ENCODE measurements at places on chromosomes 3 and 15.

DNA sequence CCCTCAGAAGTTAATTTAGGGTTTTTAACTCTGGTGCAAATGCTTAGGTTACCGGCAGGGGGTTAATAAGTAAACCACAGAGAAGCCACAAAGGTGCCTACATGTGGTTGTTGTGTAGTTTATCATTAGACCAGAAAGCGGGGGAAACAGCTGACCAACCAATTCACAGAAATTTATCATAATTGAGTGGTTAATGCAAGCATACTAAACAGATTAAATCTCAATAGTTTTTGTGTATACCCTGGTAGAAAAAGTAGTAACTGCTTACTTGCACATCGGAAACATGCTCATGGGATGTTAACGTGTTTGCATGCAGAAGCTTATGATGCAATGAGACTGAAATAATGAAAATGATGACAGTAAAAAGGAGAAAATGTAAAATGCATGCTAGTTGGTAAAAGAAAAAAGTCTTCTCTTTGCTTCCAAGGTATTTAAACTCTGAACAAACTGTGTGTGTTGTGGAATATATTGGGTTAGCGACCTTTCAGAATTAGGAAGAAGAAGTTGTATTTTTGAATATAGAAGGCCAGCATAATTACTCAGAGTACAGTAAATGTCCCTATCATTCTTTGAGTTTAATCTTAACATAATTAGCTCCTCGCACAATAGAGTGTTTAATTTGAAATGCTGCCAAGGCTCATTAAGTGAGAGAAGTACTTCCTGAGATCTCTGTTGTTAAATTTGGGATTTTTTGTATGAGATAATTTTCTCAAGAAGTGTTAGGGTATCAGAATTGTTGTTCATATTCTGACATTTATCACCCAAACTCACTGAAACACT lies 316.2 kb downstream of the PTPRG start:
- no peak for DNase-seq

DNA sequence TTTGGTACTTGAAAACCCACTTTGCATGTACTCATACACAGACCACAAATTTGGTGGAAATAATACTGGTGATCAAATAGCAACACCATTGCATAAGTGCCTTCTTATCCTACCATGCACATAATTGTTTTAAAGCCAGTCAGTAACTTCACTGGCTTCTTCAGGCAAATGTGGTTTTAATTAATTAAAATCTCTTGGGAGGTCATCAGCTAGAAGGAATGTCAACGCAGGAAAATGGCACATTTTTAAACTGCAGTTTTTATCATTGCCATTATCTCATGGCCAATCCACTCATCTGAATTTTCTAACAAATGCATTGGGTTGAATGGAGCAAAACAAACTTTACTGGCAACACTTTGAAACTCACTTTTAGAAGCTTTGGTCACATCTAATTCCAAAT lies 105.7 kb upstream of the ZPLD1 start:
- no peak for DNase-seq

DNA sequence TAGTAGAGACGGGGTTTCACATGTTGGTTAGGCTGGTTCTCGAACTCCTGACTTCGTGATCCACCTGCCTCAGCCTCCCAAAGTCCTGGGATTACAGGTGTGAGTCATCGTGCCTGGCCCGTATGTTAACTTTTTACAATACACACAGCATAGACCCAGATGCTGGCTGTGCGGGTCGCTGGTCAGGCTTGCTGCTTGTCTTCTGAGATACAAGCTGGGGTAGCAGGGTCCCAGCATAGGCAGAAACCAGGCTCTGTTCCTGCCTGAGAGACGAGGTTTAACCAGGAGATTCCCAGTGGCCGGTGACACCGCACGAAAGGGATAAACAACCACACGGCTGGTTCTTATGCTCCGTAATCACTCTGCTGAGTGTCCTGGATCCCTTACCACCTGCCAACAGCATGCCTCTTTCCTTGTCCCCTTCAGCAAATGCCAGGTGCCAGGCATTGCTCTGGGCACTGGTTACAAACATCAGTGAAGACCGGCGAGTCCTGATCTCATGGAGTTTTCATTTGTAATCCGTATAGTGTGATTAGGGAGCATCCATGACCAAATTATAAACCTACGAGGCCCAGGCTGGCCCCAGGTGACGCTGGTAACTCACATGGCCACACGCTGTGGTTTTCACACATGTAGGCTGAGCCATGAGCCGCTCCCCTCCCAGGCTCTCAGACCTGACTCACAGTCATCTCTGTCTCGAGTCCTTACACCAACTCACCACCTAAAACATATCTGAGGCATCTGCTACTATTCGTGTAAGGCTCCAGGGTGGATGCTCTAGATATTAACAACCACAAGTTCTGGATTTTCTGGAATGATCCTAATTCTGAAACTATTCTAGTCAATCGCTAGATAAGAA lies 125.7 kb downstream of the PDZRN3 start:
- DNase-seq = no peak

- no peak for DNase-seq
Observed at GRCh38 chr3:68007621-68008226, 353.3 kb upstream of the SUCLG2 start.

- DNase-seq = no peak
Observed at GRCh38 chr15:56244038-56244810, 545 bp upstream of the RFX7 start.

DNA sequence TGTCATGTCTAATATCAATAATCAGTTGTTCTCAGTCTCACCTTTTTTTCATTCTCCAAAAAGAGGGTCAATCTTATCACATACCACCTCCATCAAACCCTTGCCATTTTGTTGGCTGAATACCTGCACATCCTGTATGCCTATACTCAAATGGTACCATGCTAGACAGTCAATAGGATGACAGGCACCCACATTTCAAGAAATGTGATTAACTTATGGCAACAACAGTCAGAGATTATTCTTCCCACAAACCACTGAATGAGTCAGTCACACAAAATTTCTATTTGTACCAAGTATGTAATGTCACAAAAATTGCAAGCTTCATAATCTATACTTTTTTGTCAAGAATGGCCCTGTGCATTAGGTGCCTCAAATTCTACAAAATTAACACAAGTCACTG lies 5.1 kb upstream of the SLC27A2 start:
- no peak for DNase-seq

GRCh38 chr3:57822686-57823085 lies 66.6 kb downstream of the SLMAP start:
- no peak for DNase-seq

- DNase-seq = no peak
Observed at GRCh38 chr3:46835054-46835453, 28.2 kb downstream of the MYL3 start.

DNA sequence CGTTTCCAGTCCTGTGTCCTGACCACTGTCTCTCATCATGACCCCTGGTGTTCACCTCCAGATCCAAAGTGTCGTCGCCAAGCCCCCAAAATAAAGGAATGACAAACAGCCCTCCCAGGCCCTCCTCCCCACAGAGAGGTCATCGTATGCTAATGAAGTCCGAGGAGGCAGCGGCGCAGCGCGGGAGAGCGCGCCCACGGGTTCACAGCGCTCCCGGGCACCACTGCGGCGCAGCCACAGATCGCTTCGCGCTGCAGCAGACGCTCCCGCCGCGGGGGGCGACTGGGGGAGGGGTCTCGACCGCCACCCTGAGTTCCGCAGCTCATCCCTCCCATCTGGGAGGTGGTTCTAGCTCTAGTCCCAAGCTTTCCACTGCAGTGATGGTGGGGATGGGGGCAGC lies 1.3 kb downstream of the DGKG start:
- no peak for DNase-seq

- DNase-seq = no peak
Observed at GRCh38 chr3:2713923-2714322, 396.3 kb downstream of the IL5RA start.
